ENCODE measurements at places on chromosomes 11 and 22.

DNA sequence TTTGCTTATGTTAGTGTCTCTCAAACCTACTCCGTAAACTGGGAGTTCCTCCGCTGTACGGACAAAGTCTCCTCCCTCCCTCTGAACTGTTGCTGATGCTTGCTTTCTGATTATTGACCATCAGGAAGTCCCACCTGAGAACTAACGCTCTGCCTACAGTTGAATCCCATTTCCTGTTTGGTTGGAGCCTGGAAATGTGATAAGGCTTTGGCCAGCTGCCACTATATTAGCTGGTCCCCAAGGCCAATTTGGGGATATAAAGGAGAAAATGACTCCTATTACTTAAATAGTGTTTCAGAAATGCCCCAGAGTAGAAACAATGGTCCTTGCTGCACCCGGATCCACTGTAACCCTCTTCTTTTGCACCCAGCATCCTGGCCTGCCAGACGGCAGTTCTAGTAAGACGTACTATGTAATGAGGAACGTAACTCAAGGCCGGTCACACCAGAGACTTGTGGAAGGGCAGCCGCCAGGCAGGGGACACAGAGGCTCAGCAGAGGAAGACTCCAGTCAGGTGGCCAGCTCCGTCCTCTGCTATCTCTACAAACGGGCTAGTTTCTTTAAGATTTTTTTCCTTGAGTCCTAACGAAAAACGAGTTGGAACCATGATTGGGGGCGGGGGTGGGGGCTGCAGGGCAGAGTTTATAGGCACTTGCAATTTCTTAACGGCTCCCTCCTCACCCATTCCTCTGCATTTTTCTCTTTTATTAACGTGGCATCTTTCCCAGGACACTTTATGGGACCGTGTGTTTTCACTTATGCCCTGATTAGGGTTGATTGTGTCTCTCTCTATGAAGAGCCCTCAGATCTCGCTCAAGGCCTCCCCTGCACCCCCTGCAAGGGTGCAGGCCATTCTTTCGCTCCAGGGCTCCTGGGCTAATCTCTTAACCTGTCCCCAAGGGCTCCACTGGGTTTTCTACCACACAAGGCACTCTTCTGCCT lies 72.8 kb upstream of the CDON start:
- DNase-seq, result no peak

DNA sequence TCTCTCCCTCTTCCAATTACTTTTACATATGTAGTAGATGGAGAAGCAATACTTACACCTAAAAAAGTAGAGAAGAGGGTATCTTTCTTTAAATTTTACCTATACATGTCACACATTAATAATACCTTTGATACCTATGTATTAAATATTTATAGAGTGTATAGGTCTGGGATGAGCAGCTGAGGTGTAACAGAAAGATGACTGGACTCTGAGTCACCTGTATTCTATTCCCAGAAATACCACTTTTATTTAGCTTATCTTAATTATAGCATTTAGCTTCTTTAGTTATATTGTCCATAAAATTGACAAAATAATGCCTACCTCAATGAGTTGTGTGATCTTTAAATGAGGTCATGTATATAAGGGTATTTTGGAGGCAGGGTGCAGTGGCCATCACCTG lies 30.6 kb upstream of the YAP1 start:
- DNase-seq, result no peak

GRCh38 chr11:6856871-6857270 lies 6.0 kb upstream of the OR10A2 start:
- no peak for DNase-seq

GRCh38 chr11:129881570-129882170 lies 13.7 kb downstream of the NFRKB start:
- DNase-seq, result no peak

DNA sequence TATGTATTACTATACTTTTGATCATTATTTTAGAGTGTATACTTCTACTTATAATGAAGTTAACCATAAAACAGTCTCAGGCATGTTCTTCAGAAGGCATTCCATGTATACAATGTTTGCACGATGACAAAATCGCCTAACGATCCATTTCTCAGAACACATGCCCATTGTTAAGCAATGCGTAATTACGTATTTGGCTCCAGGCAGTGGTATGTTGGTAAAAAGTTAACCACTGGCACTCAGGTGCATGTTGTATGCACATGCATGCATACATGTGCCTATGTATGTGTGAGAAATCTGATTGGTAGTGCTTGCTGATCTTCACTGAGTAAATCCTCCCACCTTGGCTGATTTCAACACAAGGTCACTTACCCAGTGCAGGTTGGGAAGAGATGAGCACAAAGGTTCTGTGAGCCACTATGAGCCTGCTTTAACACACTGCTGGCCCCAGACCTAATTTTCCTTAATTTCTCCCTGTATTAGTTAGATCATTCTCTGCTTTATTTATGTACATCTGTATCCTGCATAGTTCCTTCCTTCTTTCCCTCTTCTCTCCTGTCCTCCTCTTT lies 164.6 kb downstream of the ARHGAP42 start:
- DNase-seq, result no peak

GRCh38 chr11:34633990-34634693 lies 13.2 kb downstream of the EHF start:
- no peak for DNase-seq

DNA sequence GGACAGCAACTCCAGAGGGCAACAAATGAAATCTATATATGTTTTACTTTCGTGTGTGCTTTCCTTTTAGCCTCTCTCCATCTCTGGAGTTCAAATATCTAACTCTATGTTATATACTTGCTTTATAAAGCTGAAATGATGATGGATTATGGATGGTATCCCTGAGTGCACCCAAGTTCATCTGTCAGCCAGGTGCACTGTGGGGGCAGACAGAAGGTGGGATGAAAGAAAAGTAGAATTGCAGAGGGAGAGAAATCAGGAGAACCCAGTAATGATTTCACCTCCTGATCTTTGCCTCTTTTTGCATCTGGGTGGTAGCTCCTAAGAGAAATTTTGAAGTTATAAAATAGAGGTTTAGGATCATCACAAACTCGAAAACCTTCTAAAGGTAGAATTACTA lies 2.4 kb downstream of the MUC15 start:
- no peak for DNase-seq

GRCh38 chr11:78038697-78039313 lies 15.7 kb upstream of the KCTD14 start:
- no peak for DNase-seq

- no peak for DNase-seq
Observed at GRCh38 chr11:103875855-103876510, 160.5 kb upstream of the DDI1 start.

DNA sequence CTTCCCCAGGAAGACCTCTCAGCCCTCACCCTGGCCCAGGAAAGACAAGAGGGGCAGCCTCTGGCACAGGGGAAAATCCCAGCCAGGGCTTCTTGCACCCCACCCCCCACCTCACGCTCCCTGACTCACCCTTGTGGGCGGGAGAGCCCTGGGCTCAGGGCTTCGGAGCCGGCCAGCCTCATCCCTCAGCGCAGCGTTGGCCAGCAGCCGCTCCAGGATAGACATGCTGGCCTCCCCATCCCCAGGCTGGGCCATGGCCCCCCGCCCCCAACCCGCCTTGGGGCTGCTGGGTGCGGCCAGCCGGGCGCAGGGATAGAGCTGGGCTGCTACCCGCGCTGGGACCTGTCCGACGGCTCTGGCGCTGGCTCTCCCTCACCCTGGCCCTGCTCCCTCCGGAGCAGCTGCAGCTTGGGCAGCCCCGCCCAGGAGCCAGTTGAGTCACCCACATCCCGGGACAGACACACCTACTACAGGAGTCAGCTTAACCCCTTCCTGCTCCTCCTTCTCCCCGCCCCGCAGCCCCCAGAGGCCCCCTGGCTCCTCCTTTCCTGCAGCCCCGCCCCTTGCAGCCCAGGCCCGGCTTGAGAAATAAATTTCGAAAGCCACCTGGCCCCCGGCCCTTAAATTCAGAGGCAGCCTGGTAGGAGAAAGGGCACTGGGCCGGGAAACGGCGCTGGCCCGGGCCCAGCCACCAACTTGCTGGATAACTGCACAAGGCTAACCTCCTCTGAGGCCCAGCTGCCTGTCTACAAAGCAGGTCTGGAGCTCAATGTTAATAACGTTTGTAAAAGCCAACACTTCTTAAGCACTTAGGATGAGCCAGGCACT lies 13.4 kb downstream of the TNKS1BP1 start:
- peak; percentile 97 for DNase-seq

DNA sequence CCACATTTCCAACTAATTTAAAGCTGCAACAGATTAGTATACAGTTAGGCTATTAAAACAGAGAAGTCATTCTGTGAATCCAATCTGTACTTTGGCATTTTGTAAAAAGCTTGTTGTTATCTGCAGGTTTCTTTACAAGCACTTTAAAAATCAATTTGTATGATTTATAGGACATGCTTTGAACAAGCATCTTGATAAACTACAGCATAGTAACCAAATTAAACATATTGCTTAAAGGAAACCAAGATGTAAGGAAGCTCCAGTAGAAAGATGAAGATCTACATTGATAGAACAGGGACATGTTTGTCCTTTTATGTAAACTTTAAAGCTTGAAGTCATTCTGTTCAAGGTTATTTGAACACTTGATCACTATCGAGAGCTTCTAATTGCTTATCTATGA lies 498.3 kb upstream of the CCDC90B start:
- no peak for DNase-seq

DNA sequence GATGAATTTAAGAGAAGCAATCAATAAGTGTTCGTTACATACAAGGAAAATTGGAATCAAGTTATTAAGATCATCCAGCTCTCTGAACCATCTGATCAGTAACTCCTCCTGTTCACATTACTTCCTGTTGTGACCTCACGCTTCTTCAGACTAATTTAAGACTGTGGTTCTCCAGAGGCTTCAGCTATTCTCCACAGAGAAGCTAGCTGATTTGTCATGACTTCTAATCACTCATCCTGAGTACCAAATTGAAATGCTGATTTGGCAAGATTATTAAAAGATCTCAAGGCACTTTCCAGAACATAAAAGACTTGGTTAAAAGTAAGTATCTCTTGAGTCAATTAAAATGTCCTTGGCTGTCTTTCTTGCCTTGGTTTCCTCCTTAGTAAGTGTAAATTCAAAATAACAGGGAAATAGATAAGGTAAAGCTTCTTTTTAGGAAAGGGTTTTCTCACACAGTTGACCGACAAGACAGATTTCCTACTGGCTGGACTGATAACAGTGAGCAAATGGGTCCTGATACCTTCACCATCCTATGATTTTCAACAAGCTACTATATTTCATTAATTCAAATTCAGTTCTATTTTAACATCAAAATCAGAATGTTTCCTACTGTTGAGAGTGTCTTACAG lies 38.5 kb downstream of the GAB2 start:
- no peak for DNase-seq

DNA sequence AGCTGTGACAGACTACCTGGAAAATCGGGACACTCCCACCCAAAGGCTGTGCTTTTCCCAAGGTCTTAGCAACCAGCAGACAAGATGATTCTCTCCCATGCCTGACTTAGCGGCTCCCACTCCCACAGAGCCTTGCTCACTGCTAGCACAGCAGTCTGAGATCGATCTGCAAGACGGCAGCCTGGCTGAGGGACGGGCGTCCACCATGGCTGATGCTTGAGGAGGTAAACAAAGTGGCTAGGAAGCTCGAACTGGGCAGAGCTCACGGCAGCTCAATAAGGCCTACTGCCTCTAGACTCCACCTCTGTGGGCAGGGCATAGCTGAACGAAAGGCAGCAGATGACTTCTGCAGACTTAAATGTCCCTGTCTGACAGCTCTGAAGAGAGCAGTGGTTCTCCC lies 84.9 kb downstream of the SMCO4 start:
- DNase-seq, result no peak

- DNase-seq, result no peak
Observed at GRCh38 chr11:2270322-2271076, at the start of gene ASCL2. TSS of gene ASCL2 (minus strand) at chr11:2270588. CDS start at chr11:2270332, 256 bp downstream.

GRCh38 chr22:33793475-33793874 lies 126.8 kb downstream of the LARGE1 start:
- no peak for DNase-seq

- no peak for DNase-seq
Observed at GRCh38 chr11:16012125-16012751, 344.1 kb downstream of the SOX6 start.

DNA sequence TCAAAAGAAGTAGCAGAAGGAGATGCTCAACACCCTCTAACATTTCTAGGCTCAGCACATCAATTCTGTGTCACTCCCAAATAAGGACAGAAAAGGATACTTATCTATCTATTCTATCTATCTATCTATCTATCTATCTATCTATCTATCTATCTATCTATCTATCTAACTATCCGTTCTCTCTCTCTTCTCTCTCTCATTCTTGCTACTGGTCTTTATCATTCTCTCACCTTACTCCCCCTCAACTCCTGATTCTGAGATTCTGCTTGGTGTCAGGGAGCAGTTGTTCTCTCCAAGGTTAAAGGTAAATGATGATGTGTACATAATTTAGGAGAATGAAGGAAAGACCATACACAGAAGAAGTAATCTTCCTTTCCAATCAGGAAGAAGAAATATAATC lies at the start of gene OR10G6:
TSS of gene OR10G6 (minus strand) at position 43 of the 400 bp plus-strand sequence. CDS start at position 43, 0 bp downstream.
- no peak for DNase-seq

GRCh38 chr22:46942799-46943785 lies 180.6 kb downstream of the TBC1D22A start:
- peak; percentile 45 for DNase-seq

DNA sequence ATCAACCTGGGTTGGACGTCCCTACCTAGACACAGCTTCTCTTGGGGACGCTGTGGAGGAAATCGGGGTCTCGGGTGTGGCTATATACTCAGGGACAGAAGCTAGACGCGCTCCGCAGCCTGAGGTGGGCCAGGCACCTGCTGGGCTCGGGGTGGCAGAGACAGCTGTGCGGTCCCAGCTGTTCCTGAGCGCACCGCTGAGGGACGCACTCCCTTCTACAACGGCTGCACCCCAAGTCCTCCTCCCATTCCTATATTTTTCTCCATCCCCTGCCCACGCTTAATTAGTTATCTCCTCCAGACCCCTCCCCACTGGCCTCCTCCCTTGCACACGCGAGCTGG lies 188 bp upstream of the MTNR1B start:
- no peak for DNase-seq

GRCh38 chr22:50367778-50368500 lies 24.8 kb downstream of the PPP6R2 start:
- no peak for DNase-seq

- DNase-seq, result no peak
Observed at GRCh38 chr11:76288166-76288980, 82.1 kb upstream of the WNT11 start.

DNA sequence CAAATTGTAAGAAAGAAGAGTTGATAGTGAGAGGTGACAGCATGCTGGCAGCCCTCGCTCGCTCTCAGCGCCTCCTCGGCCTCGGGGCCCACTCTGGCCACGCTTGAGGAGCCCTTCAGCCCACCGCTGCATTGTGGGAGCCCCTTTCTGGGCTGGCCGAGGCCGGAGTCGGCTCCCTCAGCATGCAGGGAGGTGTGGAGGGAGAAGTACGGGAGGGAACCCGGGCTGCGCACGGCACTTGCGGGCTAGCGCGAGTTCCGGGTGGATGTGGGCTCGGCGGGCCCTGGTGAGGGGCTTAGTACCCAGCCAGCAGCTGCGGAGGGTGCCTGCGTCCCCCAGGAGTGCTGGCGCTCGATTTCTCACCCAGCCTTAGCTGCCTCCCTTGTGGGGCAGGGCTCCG lies 539.7 kb upstream of the CCDC179 start:
- DNase-seq, result no peak

DNA sequence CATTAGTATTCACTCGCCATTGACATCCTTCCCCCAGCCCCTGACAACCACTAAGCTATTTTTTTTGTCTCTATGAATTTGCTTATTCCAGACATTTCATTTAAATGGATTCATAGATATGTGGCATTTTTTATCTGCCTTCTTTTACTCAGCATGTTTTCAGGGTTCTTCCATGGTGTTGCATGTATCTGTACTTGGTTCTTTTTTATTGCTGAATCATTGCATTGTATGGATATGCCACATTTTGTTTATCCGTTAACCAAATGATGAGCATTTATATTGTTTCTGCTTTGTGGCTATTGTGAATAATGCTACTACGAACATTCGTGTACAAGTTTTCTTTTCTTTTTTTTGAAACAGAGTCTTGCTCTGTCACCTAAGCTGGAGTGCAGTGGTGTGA lies 5.9 kb downstream of the METTL15 start:
- DNase-seq, result no peak
